AG04450 (cell line): ENCODE measurements at places on chromosomes 5 and 9.

DNA sequence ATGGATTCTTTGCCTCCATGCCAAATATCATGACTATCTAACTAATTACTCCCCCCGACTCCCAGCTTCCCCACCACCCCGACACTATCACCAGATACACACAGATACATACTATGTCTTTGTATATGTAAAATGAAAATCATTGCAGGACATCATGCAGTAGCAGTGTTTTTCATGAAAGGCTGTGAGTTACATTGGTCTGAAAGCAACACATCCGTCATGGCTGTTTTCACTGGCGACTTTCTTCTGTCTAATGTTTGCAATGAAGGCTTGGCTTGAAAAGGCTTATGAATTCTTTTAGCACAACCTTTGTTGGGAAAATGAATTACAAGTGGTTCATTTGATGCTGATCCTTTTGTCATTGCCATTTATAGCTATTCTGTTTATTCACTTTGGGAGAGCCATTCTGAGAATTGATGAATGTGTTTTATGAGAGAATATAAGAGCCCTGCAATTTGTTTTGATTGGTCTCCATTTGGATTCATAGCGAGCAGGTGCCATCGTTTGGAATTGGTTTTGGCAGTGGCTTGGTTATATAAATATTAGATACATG lies 103.4 kb downstream of the PIP5K1B start:
- no peak for DNase-seq

DNA sequence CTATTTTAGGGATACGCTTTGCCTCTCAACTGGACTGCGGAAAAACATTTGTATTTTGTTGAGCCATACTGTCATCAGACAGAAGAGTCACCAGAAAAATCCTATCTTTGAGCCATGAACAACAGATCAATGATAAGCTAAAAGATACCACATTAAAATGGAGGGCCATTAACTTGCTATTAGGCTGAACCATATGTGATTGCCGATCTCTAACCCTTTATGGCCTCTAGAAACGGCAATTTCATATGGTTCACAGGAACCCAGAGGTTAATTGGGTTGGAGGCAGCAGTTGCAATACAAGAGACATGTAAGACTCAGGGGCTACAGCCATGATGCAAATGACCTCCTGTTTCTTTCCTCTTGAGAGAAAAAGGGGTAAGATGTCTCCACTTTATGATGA lies 69.8 kb downstream of the MYO10 start:
- DNase-seq, result no peak

DNA sequence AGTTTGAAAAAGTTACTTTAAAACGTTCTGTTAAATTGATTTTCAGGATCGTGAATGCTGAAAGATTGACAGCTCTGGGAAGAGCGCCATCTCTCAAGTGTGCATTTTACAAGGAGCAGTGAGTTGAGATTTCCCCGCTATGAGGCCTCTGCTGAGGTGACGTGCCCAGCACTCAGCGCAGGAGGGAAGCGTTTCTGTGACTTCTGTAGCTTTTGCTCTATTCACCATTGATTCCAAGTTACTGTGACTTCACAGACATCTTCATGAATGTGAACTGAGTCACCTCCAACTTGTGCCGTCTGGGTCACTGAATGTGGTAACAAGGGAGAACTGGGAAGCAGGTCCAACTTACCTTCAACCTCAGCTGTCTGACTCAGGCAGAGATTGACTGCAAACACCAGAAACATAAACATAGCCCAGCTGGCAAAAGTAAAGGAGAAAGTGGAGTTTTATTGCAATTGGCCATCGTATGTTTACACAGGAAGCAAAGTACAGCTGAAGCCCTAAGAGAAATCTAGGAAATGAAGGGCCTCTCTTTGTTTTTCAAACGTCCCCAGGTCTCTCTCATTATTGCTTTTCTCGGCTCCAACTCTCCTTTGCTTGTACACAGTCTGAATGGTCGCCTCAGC lies 428.8 kb upstream of the CLINT1 start:
- DNase-seq, result peak; percentile 6

DNA sequence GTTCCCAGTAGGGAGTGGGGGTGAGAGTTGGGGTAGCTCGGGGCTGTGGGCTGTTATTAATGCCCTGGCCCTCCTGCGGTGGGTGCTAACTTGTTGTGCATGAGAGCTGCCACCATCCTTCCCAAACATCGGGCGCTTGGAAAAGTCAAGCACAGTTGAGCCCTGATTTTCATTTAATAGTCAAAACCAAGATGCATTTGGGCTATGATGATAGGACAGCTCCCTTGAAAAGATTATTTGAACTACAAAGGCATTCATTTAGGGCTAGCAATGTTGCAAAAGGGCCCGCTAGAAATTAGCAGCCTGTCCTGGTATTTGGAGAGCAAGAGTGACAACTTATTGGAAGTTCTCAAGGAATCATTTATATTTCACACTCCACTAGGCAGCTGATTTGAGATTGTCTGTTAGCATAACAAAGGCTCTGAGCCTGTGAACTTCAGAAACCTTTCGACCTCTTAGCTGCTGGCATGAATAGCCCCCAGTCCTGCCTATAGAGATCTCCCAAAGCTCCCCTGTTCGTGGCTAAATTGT lies 128.2 kb upstream of the TMEM161B start:
- DNase-seq, result no peak

- no peak for DNase-seq
These were observed 105.2 kb upstream of the RAI14 start for GRCh38 chr5:34550964-34551363.

GRCh38 chr5:157582731-157583620 lies 7.4 kb upstream of the ADAM19 start:
- no peak for DNase-seq

DNA sequence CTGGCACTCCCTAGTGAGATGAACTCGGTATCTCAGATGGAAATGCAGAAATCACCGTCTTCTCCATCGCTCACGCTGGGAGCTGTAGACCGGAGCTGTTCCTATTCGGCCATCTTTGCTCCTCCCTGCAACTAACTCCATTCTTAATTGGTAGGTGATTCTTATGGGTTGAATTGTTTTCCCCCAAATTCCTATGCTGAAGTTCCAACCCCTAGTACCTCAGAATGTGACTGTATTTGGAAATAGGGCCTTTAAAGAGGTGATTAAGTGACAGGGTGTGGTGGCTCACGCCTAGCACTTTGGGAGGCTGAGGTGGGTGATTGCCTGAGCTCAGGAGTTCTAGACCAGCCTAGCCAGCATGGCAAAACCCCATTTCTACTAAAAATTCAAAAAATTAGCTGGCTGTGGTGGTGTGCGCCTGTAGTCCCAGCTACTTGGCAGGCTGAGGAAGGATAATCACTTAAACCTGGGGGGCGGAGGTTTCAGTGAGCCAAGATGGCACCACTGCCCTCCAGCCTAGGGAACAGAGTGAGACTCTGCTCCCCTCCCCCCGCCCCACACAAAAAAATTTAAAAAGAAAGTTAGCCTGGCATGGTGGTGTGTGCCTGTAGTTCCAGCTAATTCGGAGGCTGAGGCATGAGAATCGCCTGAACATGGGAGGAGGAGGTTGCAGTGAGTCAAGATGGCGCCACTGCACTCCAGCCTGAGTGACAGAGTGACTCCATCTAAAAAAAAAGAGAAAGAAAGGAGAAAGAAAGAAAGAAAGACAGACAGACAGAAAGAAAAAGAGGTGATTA lies 25.2 kb upstream of the FOCAD start:
- DNase-seq, result no peak

- DNase-seq, result no peak
These were observed 19.4 kb downstream of the NR2F1 start for GRCh38 chr5:93602241-93603077.

GRCh38 chr9:106941916-106942315 lies 79.0 kb downstream of the ZNF462 start:
- no peak for DNase-seq

GRCh38 chr9:15778861-15779260 lies 226.0 kb downstream of the CCDC171 start:
- no peak for DNase-seq

DNA sequence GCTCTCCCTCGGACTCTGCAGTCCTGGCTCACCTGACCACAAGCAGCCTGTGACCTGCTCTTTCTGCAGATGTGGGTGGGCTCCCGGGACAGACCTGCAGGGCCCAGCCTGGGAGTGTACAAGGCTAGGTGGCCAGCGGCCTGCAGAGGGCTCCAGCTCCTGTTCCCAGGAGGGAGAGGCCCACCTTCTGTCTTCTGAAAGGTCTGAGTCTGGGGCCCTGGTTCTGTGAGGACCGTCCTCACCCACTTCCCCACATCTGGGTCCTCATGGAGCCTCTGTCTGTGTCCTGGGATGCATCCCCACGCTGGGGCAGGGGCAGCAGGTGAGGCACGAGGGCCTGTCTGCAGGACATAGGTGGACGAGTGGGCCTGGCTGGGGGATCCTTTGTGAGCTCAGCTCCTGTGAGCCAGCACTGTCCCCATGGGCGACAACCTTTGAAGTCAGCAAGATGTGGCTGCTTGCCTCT lies 43.7 kb downstream of the PHF2 start:
- no peak for DNase-seq

- DNase-seq, result no peak
These were observed 391.5 kb upstream of the DAB2 start for GRCh38 chr5:39816156-39816845.

- DNase-seq, result no peak
These were observed 83.3 kb downstream of the DAPK1 start for GRCh38 chr9:87580941-87581438.

- no peak for DNase-seq
These were observed 26.3 kb downstream of the ARSB start for GRCh38 chr5:78958672-78959445.

DNA sequence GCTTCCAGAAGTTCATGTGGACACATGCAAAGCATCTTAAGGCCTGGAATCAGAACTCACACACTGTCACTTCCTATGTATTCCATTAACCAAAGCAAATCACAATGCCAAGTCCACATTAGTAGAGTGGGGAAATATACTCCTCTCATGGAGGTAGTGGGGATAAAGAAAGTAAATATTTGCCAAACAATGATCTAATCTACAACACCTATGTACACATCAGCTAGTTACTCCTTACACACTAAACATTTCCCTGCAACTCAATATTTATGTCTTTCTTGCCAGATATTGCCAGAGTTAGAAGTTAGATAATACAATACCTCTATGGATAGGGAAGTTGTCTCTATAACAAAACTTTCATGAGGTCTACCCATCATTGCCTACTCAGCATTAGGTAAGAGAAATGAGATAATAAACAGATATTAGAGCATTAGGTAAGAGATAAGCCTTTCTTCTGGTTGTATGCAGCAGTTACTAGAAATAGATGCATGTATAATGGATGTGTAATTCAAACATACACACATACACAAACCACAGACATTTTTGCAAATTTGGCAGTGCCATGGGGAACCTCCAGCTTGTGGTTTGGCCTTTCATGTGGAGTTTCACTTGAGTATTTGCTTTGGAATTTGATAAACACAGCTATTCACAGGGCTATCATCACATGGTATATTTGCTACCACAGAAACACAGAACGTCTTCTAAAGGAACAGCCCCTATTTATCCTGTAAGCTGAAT lies 196.5 kb downstream of the TLE1 start:
- DNase-seq, result peak; percentile 98

DNA sequence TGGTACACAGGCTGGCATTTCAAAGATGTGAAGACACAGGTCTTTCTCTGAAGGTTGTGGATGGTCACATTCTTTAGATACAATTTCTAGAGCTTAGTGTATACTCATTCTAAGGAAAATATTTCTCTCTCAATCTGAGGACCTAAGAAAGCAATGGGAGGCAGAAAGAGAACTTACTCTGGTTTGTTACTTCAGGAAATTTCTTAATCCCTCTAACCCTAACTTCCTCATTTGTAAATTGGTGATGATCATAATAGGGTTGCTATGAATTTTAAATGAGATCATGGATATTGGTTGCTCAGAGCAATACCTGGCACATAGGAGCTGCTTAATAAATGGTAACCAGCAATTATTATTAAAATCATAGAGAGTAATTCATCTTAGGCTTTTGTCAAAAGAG lies 22.1 kb downstream of the FAM170A start:
- no peak for DNase-seq

- DNase-seq, result no peak
These were observed 15.0 kb upstream of the VAV2 start for GRCh38 chr9:134007150-134007549.

DNA sequence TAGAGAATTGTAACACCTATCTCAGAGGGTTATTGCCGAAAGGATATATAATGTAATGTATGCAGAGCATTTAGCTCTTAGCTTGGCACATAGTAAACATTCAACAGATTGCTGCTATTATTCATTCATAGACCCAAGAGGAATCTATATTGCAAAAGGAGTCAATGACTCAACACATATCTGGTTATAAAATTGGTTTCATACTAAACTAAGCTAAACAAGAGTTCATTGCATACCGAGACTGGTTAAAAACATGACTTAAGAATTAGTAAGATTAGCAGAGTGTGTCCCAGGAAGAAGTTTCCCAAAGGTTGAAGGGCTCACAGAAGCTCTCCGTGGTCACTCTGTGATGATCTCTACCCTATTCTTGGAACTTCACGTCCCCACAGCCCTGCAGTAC lies 339.6 kb upstream of the CCNH start:
- DNase-seq, result no peak

DNA sequence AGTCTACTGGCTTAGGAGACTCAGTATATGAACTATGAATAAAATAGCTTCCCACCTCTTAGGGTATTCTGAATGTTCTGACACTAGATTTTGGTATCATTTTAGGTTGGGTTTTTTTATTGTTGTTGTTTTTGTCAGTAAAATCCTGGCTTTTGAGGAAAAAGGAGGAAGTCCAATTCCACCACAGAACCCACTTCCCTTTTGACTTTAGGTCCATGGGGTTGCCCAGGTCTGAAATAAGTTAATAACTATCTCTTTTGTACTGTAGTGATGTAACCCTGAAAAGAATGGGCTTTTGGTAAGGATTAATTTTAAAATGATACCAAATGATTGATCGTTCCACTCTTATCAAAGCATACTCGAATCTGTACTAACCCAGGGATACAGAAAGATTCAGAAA lies 29.1 kb upstream of the IL12B start:
- no peak for DNase-seq

GRCh38 chr9:14066831-14067230 lies 247.1 kb downstream of the NFIB start:
- no peak for DNase-seq

GRCh38 chr9:71767776-71768321 lies 464 bp downstream of the CEMIP2 start:
- DNase-seq, result no peak

DNA sequence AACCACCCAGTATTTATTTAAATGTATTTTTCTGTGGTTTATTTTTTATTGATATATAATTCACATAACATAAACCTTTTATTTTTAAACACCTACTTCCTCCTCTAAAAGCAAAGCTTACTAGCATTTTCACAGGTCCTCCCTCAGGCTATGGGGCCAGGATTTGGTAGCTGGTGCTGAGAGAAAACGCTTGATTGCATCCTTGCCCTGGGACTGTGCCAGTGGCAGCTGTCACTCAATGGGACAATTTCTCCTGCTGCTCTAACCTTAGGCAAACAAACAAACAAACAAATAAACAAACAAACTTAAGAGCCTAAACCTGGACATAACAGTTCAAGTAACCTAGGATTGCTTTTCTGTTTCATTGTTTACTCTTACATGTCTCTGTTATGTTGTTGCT lies 102.7 kb downstream of the FOCAD start:
- no peak for DNase-seq

GRCh38 chr5:39185761-39186160 lies 33.6 kb downstream of the FYB1 start:
- no peak for DNase-seq

- DNase-seq, result no peak
These were observed 33.6 kb upstream of the IER5L start for GRCh38 chr9:129211686-129212085.
